ENCODE measurements at places on chromosomes 7 and 10. TPM values are rescaled to one million over a fixed set of nuclear protein-coding genes. Genes with fewer than 3 reads are reported as not detected.

GRCh38 chr7:136640977-136641376 lies 227.5 kb upstream of the CHRM2 start:
- no peak overlapping the region for H3K4me3 ChIP-seq
- H3K36me3 ChIP-seq, result no peaks in the 10 kb centered on the region
- H3K27me3 ChIP-seq, result no peaks in the 10 kb centered on the region
- no peak overlapping the region for H3K27ac ChIP-seq

- H3K4me1 ChIP-seq, result no peaks in the 10 kb centered on the region
- no peak overlapping the region for H3K27ac ChIP-seq
- no peak for DNase-seq
Observed at GRCh38 chr7:51634538-51634937, 317.9 kb upstream of the COBL start.

MTG1 gene
- 46.9 TPM for total RNA-seq

LMOD2 gene
- not detected for total RNA-seq

PRXL2A gene
- total RNA-seq, result 17.6 TPM

HMX2 gene
- 0.28 TPM for total RNA-seq

DNA sequence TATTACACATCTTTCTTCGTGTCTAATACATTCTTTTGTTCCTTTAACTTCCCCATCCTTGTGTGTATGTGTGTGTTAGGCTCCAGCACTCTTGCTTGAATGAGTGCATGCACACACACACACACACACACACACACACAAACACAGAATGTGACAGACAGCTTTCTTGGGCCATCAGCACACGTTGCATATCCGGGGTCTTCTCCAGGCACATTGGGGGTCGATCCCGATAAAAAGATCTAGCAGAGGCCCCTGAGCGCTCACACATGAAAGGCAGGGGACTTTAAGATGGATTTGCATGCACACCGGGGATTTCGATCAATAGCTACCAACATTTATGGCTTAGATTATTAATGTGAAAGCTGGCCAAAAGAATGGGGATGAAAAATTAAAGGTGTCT lies 4.5 kb downstream of the SKIDA1 start:
- H3K27ac ChIP-seq, result no peak overlapping the region
- H3K36me3 ChIP-seq, result no peaks in the 10 kb centered on the region
- no peak for DNase-seq
- peaks cover 42% of the 10 kb centered on the region for H3K4me1 ChIP-seq
- H3K27me3 ChIP-seq, result peaks cover 50% of the 10 kb centered on the region

DNA sequence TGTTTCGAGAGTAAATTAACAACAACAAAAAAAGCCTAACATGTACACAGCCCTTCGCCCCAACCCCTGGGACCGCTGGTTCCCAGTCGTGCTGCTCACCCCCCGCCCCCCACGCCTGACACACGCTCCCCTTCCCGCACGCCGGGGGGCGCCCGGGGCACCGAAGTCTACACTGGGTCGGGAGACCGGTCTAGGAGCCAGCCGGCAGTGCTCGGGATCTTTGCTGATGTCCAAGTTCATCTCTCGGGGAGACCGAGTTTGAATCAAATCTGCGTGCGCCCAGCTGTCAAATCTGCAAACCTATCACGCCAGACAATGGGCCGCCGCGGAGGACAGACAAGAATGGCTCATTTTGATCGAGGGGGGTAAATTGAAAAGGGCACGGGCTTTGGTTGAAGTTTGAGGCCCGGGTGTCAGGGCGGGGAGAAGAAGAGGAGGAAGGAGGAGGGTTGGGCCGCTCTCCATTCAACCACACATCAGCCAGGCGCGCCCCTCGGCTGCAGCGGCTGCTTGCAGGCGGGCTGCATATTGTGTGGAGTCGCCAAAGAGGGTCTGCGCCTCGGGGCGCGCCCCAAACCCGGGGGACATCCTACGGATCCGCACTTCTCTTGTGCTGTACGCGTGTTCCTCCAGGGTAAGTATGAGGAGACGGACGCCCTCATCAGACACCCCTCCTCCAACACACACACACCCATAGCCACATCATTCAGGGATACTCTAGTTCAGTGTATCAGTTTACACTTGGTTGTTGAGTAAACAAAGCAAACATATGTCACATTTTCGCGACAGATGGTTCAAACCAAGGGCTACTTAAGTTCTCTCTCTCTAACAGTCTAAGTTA lies 1.3 kb upstream of the GFRA1 start:
- H3K27me3 ChIP-seq, result peaks cover 58% of the 10 kb centered on the region
- peak overlapping the region; percentile 58 for H3K4me3 ChIP-seq
- H3K36me3 ChIP-seq, result peaks cover 3% of the 10 kb centered on the region
- peaks cover 13% of the 10 kb centered on the region for H3K4me1 ChIP-seq

DNA sequence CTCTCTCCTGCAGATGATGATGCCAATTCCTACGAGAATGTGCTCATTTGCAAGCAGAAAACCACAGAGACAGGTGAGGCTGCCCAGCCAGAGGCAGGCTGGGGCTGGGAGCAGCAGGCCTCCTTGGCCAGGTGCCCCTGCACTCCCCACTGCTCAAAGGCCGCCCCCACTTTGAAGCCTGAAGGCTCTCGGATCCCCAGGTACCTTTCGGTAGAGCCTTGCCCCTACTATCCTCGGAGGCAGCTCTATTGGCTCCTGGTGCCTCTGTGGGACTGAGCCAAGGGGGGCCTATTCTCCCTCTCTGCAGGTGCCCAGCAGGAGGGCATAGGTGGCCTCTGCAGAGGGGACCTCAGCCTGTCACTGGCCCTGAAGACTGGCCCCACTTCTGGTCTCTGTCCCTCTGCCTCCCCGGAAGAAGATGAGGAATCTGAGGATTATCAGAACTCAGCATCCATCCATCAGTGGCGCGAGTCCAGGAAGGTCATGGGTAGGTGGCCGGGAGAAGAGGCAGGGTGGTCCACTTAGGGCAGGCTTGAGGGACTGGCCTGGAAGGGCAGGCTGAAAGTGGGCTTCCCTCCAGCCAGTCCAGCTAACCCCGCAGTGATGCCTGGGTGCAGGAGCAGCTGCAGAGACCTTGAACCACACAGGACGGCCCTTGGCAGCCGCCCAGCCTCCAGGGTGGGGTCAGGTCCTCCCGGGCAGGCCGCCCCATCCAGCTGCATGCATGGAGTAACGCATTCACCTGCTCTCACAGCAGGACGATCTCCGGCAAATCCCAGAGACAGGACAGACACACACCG lies 14.1 kb downstream of the LAT2 start:
- no peaks in the 10 kb centered on the region for H3K27me3 ChIP-seq
- peaks cover 20% of the 10 kb centered on the region for H3K36me3 ChIP-seq
- no peak overlapping the region for H3K4me3 ChIP-seq
- no peak for DNase-seq

DNA sequence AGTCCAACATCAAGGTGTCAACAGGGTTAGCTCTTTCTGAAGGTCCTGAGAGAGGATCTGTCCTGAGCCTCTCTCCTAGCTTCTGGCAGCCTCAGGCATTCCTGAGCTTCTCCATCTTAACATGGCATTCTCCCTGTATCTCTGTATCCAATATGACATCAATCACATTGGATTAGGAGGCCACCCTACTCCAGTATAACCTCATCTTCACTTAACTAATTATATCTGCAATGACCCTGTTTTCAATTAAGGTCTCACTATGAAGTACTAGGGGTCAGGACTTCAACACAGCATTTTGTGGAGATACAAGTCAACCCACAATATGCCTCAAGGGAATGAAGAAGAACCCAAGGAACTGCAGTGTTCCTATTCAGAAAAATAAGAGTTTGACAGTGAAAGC lies 133.8 kb downstream of the RELN start:
- no peaks in the 10 kb centered on the region for H3K36me3 ChIP-seq
- H3K27ac ChIP-seq, result no peak overlapping the region
- H3K27me3 ChIP-seq, result peaks cover 11% of the 10 kb centered on the region
- no peaks in the 10 kb centered on the region for H3K4me1 ChIP-seq
- no peak for DNase-seq
- no peak overlapping the region for H3K4me3 ChIP-seq

MAT1A gene
- total RNA-seq, result not detected

DNA sequence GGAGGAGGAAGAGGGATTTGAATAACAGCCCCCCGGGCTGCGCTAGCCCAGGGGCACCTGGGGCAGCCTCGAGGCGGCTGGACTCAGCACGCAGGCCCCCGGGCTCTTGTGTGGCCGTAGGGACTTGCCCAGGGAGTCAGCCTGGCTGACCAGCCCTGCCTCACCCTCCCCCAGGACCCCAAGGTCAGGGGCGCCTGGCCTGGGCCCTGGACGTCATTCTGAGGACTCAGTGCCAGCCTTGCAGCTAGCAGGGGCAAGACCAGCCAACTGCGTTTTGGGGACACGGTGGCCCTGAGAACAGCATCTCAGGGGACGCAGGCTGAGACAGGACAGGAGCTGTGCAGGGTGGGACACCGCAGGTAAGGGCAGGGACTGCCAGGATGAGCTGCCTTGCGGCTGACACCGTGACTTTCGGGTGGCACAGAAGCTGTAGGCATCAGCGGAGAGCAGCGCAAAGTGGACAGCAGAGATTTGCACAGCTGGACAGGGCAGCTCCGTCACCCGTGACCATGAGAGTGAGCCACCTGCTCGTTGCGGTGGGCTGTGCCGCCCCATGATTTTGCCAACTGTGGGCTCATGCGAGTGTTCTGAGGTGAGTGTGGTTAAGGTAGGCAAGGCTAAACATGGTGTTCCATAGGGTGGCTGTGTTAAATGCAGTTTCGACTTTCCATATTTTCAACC lies 48.1 kb upstream of the UBE3C start:
- no peak overlapping the region for H3K27ac ChIP-seq
- peaks cover 14% of the 10 kb centered on the region for H3K27me3 ChIP-seq
- no peak for DNase-seq

WIPF3 gene
- not detected for total RNA-seq

GRCh38 chr10:9965341-9965740 lies 1052.3 kb upstream of the CELF2 start:
- H3K27me3 ChIP-seq, result peaks cover 2% of the 10 kb centered on the region
- H3K4me1 ChIP-seq, result no peaks in the 10 kb centered on the region
- H3K4me3 ChIP-seq, result no peak overlapping the region

- H3K36me3 ChIP-seq, result no peaks in the 10 kb centered on the region
- H3K27me3 ChIP-seq, result no peaks in the 10 kb centered on the region
- H3K27ac ChIP-seq, result no peak overlapping the region
- no peak for DNase-seq
Observed at GRCh38 chr7:67564959-67565358, 568.3 kb downstream of the TYW1 start.

GRCh38 chr10:30353851-30354250 lies 4.8 kb upstream of the MTPAP start:
- no peak overlapping the region for H3K27ac ChIP-seq
- no peak for DNase-seq
- H3K36me3 ChIP-seq, result no peaks in the 10 kb centered on the region
- no peak overlapping the region for H3K4me3 ChIP-seq
- peaks cover 3% of the 10 kb centered on the region for H3K4me1 ChIP-seq

DNA sequence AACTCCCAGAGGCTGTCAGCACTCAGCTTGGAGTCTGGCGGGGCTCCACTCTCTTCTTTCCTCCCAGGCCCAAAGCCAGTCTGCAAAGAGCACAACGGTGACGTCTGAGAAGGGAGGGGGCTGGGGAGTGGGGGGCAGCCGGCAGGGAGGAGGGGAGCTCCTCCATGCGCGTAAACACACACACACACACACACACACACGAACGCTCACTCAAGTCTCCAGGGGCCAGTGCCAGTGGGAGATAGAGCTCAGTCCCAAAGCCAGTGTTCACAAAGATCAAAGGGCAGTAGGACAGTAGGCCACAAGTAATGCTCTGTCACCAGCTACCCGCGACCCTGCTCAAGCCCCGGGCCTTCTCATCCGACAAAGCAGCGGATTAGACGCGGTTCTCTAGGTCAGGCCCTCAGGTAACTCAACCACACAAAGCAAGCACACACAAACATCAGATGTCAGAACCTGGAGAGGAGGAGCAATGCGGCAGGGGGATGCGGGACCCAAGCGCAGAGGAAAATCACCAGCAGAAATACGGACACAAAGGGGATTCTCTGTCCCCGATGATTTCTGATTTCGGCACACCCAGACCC lies 19.9 kb downstream of the TCAF1 start:
- peaks cover 34% of the 10 kb centered on the region for H3K27me3 ChIP-seq
- H3K4me3 ChIP-seq, result peak overlapping the region; percentile 49
- H3K27ac ChIP-seq, result no peak overlapping the region

Data from activated CD4-positive, alpha-beta T cell treated with anti-CD3 and anti-CD28 coated beads for 36 hours (primary cell).